Pulmonary artery endothelial cell (primary cell): ENCODE measurements at places on chromosomes 6 and 20. TPM values are rescaled to one million over a fixed set of nuclear protein-coding genes. Genes with fewer than 3 reads are reported as not detected.

Gene GABRR2
- 0.40 and 0.46 TPM in 2 replicates for total RNA-seq

Gene REPS1
- total RNA-seq, result 33.4 and 35.6 TPM in 2 replicates

Gene SNPH
- total RNA-seq, result 6.4 and 14.0 TPM in 2 replicates

Gene CYP39A1
- 0.13 and 0.18 TPM in 2 replicates for total RNA-seq

Gene BTN1A1
- total RNA-seq, result not detected in 2 replicates

Gene TTBK1
- total RNA-seq, result under 0.01 and 0.07 TPM in 2 replicates

Gene LY6G5C
- 0.86 and 0.88 TPM in 2 replicates for total RNA-seq

Gene OPN5
- total RNA-seq, result not detected in 2 replicates

Gene APMAP
- 134 and 136 TPM in 2 replicates for total RNA-seq
